ENCODE measurements at places on chromosomes 7 and 10.

DNA sequence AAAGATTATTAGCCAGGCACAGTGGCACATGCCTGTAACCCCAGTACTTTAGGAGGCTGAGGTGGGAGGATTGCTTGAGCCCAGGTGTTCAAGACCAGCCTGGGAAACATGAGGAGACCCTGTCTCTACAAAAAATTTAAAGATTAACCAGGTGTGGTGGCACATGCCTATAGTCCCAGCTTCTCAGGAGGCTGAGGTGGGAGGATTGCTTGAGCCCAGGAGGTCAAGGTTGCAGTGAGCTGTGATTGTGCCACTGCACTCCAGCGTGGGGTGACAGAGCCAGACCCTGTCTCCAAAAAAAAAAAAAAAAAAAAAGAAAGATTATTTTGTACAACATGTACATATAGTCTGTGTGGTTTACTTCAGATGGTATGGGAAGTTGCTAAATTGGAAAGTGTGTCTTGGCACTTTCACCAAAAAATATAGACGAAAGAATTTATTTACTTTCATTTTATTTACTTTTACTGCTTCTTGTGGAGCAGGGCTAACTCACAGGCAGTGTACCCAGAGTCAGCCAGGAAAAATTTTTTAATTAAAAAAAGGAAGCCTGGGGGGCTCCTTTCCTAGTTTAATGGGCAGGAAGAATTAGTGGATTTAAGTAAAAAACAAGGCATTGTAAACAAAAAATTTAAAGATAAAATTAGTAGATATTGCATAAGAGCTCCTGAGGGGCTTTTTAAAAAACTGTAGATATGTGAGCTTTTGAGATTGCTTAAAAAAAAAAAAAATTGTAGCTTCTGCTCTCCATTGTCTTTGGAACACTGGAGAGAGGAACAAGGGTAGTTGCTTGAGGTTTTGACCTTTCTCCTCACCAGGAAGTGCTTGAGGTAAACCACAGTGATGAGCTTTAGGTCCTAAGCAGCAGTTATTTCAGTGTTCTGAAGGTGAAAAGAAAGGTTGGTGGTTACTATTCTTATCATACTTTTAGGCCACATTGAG, 44.6 kb upstream of the VDAC2 start:
- no peak for DNase-seq

- no peak for DNase-seq
Observed at GRCh38 chr10:32971536-32972091, 13.6 kb upstream of the ITGB1 start.

GRCh38 chr10:1199897-1200721, 143.9 kb downstream of the WDR37 start:
- no peak for DNase-seq

DNA sequence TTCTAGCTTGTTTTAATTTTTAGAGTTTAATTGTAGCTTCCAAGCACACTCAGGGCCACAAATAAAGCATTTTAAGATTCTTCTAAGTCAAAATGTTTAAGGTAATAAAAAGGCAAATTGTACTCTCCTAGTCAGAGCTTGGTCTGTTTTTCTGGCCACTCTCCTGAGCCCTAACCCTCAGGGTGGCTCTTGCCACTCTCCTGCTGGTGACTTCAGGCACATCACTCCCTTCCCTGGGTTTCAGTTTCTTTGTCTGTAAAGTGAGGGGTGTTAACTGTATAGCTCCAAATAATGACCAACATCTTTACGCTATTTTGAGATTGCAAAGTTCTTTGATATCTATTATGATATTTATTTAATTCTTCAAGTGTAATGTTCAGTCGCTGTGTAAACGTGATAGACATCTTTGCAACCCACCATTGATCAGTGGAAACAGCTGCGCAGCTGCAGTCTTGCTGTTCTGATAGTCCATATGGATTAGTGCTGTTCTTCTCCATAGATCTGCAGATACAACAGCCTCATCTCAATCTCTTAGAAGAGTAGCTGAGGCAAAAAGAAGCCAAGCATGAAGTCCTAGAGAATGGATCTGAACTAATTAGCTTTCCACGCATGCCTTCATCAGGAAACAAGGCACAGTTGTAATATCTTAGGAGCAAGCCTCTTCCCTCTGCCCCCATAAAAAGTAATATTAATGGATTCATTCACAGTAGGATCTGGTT, 189.9 kb downstream of the PLPP4 start:
- no peak for DNase-seq

- no peak for DNase-seq
Observed at GRCh38 chr10:72277340-72277995, 3.7 kb downstream of the DDIT4 start.

GRCh38 chr10:92690211-92690914, 608 bp downstream of the HHEX start:
- DNase-seq = peak; percentile 27

DNA sequence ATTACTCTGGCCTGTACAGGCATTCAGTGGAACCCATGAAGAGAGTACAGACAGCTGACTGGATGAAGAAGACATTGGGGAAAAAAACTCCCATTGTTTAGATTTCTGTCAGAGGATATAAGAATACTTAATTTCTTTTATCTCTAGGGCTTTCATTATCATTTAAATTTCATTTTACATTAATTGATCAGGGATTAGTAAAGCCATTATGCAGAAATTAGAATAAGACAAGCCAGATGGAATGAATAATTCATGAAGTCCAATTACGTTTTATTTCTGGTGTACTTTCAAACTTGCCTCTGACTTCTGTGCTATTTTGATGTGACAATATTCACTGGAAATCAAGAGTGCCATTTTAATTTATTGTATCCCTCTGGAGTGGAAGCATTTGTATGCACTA, 247.0 kb downstream of the SLC25A13 start:
- no peak for DNase-seq

GRCh38 chr10:66777665-66778064, 148.2 kb upstream of the LRRTM3 start:
- DNase-seq = no peak

DNA sequence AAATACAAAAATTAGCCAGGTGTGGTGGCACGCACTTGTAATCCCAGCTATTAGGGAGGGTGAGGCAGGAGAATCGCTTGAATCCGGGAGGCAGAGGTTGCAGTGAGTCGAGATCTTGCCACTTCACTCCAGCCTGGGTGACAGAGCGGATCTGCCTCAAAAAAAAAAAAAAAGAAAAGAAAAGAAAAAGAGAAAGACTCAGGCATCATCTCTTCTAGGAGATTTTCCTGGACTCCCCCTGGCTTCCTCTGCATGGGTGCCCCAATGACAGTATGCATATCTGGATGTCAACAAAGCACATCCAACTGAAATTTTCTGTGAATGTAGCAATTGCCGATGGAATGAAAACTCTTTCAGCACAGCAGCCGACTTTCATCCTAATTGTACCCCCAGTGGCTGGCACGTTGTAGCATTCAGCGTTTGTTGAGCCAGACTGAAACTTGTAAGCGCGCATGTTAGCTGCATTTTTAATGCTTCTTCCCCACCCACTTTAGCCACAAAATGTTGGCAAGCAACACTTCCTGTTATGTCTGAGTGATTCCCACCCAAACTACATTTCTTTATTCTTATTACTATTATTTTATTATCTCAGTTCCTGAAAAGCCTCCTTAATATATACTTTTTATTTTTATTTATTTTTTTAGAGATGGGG, 70.2 kb downstream of the PRTFDC1 start:
- DNase-seq = peak; percentile 17

GRCh38 chr10:36096576-36096975, 454.5 kb upstream of the FZD8 start:
- no peak for DNase-seq

- DNase-seq = no peak
Observed at GRCh38 chr10:102801978-102802377, 35.2 kb downstream of the CYP17A1 start.

DNA sequence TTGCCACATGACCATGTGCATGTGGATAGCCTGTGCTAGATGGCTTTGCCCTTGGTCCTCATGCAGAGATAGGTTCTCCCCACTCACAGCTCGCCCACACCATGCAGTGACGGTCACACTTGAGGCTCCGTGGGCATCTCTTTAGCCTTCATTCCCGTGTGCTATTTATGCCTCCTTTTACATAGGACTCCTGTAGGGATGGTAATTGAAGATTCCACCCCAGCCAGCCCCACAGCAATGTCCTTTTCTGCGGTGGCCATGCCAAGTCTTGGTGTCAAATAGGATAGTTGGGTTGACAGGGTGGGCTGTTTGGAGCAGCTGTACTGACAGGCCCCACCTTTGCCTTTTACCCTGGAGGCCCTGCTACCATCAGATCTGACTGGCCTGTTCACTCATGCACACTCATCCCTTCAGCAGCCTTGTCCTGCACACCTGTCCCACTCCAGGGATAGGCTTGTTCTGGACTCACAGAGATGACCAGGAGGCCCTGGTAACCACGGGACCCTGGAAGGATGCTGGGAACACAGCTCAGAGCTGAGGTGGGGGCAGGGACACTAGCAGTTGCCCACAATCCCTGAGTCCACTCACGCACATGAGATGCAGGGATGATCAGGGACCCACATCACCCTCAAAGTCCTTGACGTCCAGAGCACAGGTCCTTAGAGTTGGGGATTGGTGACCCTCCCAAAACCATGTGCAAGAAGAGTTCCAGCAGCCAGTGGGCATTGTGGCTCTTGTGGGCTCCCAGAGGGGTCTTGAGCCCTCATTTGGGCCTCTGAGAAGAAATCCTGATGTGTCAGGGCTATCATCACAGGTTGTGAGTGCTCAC, 71.2 kb downstream of the ADCY1 start:
- DNase-seq = no peak

DNA sequence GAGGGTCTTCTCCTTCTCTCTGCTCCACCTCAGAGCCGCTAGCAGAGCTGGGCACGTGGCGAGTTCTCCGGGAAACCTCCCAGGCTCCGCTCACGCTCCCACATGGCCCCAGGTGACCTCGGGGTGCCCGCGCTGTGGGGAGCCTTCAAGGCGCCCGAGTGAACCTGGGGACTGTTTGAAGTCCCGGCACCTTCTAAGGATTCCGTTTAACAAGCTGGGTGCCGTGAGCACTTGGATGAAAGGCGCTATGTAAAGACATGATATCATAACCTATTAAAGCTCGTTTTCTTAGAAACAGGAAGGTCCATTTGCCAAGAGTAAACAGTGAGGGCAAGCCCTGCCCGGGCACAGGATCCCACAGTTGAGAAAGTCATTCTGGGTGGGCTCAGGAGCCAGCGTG, 15.8 kb upstream of the MYL10 start:
- no peak for DNase-seq

DNA sequence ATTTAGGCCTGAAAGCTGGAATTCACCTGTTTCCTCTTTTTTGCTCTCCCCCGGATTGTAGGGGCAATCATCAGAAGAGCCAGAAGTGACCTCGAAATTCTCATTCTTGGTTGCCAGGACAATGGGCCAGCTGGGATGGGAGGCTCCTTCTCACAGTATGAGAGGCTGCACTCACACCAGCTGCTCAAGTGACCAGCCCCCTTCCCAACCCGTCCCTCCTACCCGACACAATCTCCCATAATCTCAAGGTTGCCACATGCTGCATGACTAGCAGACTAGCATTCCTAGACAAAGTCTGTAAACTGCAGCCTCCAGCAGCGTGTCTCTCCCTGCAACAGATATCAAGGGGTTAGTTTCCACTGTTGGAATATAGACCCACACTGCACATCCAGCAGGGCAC, 110.3 kb downstream of the C1GALT1 start:
- no peak for DNase-seq

GRCh38 chr7:152865011-152865410, 105.5 kb downstream of the ACTR3B start:
- DNase-seq = no peak

GRCh38 chr10:98246911-98247805, 20.8 kb downstream of the LOXL4 start:
- no peak for DNase-seq

DNA sequence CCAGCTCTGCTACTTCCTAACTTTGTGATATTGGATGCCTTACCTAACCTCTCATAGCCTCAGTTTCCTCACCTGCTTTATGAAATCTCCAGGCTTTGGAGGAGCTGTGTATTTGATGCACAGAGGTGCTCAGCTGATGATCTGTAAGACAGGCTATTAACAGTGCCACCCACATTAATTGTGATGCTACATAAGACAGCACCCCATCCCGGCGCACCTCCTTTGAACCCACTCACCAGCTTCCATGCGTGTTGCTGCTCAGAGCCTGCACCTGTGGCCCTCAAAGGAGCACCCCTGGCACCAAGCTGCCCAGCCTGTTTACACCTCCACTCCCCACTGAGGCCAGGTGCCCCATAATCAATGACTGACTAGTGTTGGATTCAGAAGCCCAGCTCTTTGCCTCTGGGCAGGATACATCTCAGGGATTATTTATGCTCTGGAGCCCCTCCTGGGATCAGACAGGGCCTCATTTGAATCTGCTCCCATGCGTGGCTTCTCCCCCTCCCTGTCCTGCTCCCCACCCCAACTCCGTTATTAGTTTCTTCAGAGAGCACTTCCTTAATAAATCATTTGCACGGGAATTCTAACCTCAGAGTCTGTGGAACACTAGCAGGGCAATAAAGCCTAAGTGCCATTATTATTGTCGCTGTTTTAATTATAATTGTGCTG, 87.7 kb downstream of the GFRA1 start:
- no peak for DNase-seq

- DNase-seq = no peak
Observed at GRCh38 chr10:114303556-114303955, 64.5 kb downstream of the VWA2 start.

- DNase-seq = no peak
Observed at GRCh38 chr7:19327018-19327417, 181.8 kb upstream of the FERD3L start.

DNA sequence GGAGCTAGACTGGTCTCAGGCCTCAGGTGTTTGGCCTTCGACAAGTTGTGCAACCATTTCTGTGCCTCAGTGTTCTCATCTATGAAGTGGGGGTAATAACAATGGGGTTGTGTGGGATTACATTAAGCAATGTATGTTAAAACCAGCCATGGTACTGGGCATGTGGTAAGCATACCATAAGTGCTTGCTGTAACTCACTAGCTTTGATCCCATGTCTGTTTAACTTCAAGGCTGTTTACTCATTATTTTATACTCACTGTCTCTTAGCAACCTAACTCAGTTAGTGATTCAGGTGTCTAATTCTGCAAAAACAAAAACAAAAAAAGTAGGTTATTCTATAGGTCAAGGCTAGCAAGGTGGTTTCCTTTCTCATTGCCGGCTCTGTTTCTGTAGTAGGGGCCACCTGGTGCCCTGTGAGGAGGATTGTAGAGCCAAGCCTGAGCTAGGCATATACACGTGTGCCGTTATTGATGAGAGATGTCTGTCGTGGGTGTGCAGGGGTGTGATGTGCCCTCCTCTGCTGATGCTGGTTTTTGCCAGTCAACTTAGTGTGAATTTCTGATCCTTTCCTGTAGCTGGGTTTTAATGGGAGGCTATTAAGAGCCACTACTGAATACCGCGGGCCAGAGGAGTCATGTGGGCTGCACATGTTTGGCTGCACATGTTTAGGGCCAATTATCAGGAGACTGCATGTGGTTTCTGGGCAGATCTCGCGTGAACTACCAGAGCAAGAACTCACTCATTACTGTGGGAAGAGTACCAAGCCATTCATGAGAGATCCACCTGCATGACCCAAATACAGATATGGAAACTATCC, 56.2 kb downstream of the EEPD1 start:
- DNase-seq = no peak

GRCh38 chr10:58384095-58384494, 1.1 kb upstream of the TFAM start:
- DNase-seq = no peak

- no peak for DNase-seq
Observed at GRCh38 chr10:127556916-127557315, 7.8 kb downstream of the NPS start.

- no peak for DNase-seq
Observed at GRCh38 chr7:37149051-37149772, 299.5 kb downstream of the ELMO1 start.
